Spleen (tissue), 13 donors: ENCODE measurements at places on chromosomes 5 and 9. TPM values are rescaled to one million over a fixed set of nuclear protein-coding genes. Genes with fewer than 3 reads are reported as not detected.
A peak's percentile ranks its signal among the peaks of the same experiment; 100 is the strongest.

GRCh38 chr9:76733096-76733495 is 31.1 kb upstream of the PCA3 start:
- no peak for DNase-seq

DNA sequence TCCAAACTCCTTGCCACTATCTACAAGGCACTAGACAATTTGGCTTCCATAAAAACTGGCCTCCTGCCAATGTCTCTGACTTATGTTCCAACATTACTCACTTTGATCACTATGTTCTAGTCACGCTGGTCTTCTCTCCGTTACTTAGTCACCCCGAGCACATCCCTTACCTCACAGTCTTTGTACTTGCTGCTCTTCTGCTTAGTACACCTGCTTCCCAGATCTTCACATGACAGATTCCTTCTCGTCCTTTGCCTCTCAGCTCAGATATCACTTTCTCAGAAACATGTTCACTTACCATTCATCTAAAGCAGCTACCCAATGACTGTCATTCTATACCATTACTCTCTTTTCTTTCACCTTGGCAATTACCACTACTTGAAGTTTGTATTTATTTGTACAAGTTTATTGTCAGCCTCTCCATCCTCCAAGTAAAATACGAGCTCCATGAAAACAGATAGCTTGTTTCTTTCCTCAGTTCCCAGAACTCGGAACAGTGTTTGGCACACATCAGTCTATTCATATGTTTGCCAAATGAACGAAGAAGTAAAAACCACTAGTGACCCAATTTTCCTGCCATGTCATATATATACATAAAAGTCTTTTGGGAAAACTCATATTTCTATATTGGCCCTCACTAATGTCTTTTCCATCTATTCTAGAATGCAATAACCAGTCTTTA is 5.9 kb upstream of the SLC22A5 start:
- no peak for DNase-seq

- no peak for DNase-seq
Measured at GRCh38 chr9:71891557-71892189, 19.3 kb downstream of the ABHD17B start.

GRCh38 chr9:25207402-25208195 is 470.6 kb downstream of the TUSC1 start:
- DNase-seq = no peak

DNA sequence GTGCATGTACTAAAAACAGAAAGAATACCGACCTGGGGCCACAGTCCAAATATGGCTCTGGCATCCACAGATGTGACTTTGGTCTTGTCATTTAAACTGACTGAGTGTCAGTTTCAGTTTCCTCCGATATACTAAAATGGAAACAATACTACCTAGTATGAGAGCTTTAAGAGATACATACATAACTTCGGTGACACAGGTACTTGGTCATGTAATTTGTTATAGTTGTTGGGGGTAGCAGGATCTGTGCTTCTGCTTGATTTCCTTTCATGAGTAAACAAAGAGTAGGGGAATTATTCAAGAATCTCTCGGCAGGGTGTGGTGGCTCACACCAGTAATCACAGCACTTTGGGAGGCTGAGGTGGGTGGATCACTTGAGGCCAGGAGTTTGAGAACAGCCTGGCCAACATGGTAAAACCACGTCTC is 32.1 kb downstream of the MTMR12 start:
- no peak for DNase-seq

Gene FBP2
- not detected for polyA plus RNA-seq

Gene TEK
- 2.6 TPM for polyA plus RNA-seq

DNA sequence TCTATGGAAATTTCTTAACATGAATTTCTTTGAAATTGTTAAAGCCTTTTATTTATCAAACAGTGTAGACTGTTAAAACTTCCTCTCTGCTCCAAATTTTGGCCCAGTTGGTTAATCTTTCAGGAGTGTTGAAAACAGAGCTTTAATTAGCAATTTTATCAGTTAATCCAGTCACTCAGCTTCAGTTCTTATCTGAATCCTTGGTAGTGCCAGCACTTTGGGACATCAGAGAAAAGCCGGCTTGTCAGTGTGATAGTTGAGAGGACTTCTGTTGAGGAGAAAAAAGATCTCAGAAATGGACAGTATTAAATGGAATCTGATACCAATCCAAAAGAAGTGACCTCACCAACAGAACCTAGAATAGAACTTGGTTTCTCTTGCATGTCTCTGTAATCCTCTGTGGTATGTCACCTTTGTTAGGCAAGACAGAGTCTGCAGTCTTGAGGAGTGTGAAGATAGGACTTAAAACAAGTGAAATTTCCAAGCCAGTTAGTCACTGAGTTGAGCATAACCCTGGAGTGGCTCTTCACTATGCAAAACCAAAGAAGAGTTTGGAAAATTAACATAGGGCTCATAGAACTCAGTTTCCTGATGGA is 251.8 kb downstream of the NNT start:
- no peak for DNase-seq

DNA sequence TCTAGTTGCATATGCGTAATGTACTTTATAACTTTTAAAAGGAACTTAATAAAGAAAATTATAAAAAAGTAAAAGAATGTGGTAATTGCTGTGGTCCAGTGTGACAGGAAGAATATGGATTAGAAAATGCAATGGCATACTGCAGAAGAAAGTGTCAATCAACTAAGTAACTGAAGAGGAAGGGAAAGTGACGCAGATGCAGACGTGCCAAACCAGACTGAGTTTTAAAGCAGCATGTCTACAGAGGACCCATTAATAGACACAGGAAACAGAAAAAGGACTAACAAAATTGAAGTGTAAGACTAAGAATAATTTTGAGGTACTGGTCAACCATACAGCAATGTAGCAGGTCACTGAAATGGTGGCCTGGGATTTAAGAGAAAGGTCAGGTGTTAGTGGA is 73.3 kb downstream of the DPYSL3 start:
- DNase-seq = no peak

Gene C5orf52
- not detected for polyA plus RNA-seq

GRCh38 chr9:627336-627970 is 214.0 kb upstream of the DMRT1 start:
- DNase-seq = no peak

- DNase-seq = peak; percentile 90
Measured at GRCh38 chr5:177494346-177495195, 2.8 kb downstream of the PDLIM7 start.

DNA sequence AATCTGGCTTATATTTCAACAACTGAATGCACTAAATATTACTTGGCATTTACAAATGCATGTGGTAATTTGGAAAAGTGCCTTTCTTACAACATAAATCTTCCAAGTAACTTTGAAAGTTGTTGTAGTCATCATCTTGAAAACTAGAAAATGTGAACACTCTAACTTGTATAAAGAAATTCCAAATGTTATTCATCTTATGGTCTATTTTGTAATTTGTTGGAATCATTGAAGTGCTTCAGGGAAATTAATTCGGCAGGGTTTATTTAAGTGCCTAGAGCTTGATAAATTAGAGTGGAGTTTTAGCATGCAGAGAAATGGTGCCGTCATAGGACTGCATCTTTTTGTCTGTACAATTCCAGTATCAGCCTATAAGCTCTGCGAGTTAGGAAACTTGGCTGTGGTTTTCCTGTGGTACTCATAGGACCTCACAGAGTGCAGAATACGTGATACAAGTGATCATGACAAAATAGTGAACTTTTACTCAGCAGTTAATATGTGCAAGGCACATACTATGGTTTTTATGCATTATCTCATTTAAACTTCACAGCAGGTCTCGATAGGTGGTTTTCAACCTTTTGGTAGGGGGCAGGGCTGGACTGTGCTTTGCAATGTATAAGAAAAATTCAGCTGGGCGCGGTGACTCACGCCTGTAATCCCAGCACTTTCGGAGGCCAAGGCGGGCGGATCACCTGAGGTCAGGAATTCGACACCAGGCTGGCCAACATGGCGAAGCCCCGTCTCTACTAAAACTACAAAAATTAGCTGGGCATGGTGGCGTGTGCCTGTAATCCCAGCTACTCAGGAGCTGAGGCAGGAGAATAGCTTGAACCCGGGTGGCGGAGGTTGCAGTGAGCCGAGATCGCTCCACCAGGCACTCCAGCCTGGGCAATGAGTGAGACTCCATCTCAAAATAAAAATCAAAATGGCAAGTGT is 79.6 kb downstream of the RAI14 start:
- no peak for DNase-seq

GRCh38 chr9:112271466-112272098 is 61.8 kb downstream of the PTBP3 start:
- no peak for DNase-seq

GRCh38 chr5:172910828-172911627 is 48.2 kb upstream of the RPL26L1 start:
- DNase-seq = peak; percentile 92

Gene WNT8A
- polyA plus RNA-seq = not detected

DNA sequence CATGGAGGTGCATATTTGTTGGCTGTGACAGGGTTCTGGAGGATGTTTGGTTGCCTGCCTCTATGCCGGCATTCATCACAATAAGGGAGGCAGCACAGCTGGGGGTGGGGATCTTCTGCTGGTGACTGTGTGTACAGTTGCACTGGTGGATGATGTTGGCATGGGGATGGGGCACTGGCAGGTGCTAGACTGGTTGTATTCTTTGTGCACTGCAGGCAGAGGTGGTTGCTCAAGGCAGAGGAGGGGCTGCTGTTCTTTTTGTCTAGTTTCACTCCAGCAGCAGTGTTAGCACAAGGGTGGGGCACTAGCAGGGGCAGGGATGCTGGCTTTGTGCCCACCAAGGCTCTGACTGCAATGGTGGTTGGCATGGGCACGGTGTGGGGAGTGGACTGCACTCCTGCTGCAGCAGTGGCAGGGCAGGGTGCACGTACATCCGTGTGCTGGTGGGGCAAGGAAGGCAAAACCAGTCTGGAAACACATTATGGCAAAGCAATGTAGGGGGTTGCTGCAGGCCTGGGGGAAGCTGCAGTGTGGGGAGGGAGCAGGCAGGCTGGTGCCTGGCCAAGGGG is 69.3 kb downstream of the ISOC1 start:
- DNase-seq = peak; percentile 54

- no peak for DNase-seq
Measured at GRCh38 chr9:127746959-127747569, 12.0 kb upstream of the TOR2A start.

DNA sequence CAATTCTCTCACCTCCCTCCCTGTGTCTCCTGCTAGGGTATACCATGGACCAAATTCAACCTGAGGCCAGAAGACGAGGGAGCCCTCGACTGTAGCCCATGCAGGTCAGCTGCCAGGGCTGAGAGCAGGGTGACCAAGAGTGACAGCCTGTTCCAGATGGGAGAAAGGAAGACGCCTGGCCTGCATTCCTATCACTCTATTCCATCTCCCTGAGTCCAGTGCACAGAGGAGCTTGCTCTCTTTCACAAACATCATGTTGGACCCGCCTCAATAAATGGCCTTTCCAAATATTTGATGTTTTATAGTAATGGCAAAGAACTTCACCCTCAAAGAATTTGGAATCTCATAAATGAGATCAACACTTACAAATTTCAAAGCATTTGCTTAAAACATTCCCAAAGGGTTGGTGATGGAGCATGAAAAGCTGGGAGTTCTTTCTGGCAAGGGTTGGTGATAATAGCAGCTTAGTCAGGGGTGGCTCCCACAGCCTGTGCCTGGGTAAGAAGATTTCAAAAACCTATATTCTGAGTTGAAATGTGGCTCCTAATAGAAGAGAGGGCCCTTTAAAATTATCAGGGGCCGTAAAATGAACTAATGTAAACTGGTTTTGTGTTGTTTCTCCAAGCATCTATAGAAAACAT is 393.1 kb downstream of the EFNA5 start:
- no peak for DNase-seq

DNA sequence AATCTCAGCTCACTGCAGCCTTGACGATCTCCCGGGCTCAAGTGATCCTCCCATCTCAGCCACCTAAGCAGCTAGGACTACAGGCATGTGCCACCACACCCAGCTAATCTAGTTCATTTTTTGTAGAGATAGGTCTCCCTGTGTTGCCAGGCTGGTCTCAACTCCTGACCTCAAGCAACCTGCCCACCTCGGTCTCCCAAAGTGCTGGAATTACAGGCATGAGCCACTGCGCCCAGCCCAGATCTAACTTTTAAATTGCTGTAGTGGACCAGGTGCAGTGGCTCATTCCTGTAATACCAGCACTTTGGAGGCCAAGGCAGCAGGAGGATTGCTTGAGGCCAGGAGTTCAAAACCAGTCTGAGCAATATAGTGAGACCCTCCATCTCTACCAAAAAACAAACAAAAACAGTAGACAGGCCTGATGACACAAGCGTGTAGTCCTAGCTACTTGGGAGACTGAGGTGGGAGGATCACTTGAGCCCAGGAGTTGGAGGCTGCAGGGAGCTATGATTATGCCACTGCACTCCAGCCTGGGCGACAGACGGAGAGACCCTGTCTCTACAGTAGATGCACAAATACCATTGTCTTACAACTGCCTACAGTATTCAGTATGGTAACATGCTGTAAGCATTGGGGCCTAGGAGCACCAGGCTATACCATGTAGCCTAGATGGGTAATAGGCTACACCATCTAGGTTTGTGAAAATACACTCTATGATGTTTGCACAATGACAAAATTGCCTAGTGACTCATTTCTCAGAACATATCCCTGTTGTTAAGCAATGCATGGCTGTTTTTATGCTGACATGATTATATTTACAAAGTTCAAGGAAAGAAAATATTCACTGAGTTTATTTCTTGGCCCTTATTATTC is 1.5 kb upstream of the SIT1 start:
- no peak for DNase-seq

DNA sequence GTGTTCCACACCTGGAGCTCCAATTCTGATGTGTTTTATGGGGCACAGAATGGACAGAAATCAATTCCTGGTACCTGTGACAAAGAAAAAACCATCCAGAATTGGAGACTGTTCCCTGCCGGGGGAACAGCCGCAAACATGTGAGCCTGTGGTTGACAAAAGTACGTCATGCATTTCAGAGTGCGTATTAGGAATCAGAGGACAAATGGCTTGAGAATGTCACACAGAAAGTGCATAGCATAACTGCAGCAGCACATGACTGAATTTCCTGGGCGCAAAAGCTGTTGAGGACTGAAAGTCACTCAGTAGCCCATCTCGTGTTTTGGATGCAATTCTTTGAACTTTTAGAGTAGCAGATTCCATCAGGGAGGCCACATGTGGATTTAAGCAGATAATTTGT is 85.1 kb downstream of the TRIO start:
- DNase-seq = no peak

DNA sequence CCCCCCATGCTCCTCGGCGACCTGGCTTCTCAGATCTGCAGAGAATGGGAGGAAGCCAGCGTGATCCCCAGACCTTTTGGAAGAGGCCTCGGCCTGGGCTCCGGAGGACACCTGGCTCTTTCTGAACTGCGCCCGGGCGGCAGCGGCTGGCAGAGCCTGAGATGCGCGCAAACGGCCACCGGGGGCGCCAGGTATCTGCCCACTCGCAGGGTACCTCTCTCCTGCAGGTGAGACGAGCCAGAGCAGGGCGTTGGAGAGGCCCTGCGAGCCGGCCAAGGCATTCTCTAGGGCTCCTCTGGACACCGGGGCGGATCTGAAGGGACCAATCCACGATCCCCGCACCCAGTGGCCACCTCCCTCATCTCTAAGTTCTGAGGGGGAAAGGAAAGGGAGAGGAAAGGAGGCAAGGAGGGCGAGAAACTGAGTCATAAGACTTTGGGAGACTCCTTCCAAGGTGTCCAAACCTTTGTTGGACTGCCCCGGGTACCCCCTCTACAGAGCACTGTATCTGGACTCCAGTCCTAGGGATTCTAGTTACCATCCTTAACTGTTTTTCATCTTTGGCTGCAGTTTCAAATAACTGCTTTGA is 55.0 kb upstream of the SLC46A2 start:
- no peak for DNase-seq

Gene SH2D3C
- polyA plus RNA-seq = 34.3 TPM

Gene CEL
- polyA plus RNA-seq = 0.67 TPM
